Kidney capillary endothelial cell (primary cell): ENCODE measurements at places on chromosomes 3 and 15.

GRCh38 chr3:45693941-45694521 lies 4.8 kb downstream of the SACM1L start:
- peak; percentile 38 for DNase-seq

DNA sequence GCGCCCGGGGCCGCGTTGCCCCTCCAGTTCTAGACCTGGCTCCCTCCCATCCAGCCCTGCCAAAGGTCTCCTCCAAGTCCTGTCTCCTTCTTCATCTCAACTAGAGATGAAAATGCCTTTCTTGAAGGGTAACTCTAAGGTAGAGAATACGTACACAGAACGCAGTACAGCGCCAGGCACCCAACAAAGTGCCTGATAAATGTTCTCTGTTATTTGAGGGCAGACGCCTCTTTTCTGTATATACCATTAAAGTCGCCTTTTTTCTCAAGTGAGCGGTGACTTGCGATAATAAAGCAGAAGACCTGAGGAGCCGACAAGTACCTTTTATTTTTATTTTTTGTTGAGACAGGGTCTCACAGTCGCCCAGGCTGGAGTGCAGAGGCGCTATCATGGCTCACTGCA lies 809 bp downstream of the CRTAP start:
- DNase-seq, result no peak

DNA sequence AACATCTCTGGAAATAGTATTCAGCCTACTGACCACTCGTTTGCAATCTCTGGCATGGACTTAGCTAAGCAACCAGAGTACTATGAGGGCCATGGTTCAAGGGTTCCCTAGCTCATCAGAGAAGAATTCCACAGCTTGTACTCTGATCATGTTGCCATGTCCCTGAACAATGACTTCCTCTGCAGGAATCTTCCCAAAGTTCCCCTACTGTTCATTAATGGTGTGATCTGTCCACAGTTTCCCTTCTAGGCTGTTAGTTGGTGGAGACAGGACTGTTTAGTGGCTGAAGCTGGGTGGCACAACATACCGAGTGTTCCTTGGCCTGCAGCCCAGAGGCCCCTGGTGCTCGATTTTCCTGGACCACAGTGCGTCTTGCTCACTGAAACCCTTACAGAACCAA lies 44.4 kb upstream of the GALNT15 start:
- DNase-seq, result no peak

- DNase-seq, result no peak
These were observed 33.6 kb downstream of the RAF1 start for GRCh38 chr3:12630292-12630691.

DNA sequence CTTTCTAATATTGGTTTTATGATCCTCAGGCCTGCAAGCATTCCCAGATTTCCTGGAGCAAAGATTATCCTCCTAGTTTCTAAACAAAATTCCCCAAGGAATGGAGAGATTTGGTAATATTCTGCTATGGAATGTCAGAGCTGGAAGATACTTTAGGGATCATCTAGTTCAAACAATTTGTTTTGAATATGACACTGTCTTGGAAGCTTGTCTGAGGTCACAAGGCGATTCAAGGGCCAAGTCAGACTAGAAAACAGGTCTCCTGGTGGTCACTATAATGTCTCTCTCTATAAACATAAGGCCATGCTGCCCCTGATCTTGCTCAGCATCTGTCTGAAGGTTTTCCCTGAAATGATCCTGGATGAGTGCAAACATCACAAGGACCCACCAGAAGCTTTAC lies 143.4 kb upstream of the BCL6 start:
- no peak for DNase-seq

- DNase-seq, result no peak
These were observed 16.6 kb downstream of the ANKRD28 start for GRCh38 chr3:15781131-15781530.

DNA sequence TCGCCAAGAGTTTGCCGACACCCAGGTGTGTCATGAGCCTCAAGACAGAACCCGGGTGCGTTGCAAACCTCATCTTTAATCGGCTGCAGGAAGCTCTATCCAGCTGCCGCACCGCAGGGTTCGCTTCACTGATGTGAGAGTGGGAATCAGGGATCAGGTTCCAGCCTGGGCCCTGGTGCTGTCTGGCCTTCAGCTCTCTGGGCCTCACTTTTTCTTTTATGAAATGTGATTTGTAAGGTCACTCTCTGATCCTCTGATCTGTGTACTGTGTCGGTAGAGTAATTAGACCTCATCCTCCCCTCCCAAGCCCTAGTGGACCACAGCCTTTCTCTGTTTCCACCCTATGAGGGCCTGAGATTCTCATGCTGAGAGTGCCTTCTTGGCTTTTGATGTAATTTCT lies 202.8 kb upstream of the UBE2E1 start:
- no peak for DNase-seq

DNA sequence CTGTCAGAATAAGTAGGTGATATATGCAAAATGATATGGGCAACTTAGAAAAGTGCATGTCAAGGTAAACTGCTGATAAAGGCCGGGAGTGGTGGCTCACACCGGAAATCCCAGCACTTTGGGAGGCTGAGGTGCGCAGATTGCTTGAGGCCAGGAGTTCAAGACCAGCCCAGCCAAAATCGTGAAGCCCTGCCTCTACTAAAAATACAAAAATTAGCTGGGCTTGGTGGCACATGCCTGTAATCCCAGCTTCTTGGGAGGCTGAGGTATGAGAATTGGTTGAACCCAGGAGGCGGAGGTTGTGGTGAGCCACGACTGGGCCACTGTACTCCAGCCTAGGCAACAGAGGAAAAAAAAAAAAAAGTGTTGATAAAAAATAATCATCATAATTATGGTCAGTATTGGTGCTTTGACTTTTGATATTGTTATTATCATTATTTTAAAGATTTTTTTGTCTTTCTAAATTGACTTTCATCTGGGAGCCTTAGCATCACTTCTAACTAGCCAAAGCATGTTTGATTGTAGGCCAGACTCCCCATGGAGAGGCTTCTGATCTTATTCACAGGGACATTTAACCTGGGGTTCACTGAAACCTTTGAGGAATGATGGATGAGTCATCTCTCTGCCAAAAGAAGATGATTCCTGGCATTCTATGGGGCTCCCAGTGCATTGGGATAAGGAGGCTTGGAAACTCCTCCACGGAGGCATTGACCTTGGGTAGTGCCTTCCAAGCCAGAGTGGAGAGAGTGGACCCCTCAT lies 5.6 kb downstream of the ZBTB38 start:
- no peak for DNase-seq

DNA sequence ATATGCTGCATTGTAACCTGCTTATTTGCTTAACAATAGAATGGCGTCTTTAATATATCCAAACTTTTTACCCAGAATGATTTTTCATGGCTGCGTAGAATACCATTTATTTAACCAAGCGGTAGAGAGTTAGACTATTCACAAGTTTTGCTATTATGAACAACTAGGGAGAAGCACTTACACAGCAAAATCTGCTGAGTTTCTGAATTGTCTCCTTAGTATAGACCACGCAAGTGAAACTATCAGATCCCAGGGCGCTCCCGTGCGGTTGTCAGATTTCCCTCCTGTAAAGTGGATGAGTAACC lies 12.6 kb upstream of the ADPGK start:
- DNase-seq, result no peak

GRCh38 chr3:100195375-100195774 lies 65.4 kb upstream of the TBC1D23 start:
- DNase-seq, result no peak

DNA sequence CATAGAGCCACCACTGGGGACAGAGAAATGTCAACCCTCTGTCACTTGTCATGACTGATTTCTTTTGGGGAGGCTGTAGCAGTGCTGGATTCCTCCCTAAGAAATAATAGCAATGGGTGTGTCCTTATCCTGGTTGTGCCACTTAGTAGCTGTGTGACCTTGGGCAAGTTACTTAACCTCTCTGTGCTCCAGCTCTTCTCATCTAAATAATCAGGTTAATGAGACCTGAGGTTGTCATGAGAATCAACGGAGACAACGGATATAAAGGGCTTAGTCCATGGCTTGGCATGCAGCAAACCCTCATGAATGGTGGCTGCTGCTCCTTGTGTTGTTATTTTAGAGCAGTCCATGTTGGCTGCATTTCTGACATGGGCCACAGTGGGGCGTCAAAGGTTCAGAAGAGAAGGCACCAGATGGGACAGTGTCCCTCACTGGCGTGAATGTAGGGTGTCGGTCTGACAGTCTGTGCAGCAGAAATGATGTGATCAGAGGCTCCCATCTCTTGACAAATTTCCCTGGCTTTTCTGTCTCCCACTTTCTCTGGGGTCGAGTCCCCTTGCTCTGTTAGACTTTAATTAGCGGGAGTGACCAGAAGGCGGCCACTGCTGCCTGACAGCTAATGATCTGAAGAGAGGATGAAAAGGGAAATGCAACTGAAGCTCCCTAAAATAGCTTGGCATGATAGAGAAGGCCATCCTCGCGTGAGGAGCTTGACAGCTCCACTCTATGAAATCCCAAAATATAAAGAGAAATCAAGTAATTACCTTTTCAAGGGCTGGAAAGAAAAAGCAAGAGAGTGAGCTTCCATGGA lies 209.4 kb downstream of the CADPS start:
- DNase-seq, result peak; percentile 38

DNA sequence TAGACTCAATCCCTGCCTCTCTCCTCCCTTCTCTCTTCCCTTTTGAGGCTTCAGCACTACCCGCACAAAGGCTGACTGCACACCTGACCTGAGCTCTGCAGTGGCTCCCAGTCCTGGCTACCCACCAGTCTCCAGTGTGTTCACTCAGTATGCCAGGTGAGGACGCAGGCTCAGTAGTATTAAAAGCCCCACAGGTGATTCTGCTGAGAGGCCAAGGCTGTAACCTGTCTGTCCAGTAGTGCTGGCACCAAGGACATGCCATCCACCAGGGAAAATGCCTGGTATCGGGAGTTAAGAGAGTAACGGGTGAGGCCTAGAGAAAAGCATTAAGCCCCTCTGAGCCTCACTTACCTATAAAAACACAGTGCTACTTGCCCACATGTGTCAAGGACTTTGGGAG lies 20.9 kb downstream of the FYCO1 start:
- no peak for DNase-seq

DNA sequence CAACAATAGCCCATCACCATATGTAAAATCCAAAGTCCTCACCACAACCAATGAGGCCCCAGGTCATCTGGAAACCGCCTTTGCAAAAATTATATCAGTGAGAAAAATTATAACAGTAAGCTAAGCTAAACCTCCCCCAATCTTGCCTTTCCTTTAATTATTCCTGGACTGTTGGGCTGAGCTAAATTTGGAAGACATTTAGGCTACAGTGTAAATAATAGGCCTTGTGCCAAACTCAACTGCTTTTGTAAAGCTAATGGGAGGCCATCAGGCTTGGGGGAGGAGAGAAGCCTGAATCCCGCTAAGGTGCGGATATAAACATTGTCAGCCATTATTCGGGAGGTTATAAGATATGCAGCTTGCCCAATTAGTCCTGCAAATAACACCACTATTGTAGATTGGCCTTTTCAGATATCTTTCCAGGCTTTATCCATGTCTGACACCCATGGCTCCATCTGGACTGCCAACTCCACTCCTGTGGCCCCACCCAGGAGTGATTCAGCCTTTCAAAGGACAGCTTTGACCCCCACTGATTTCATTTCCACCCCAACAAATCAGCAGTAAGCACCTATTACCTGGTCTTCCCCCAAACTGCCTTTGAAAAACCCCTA lies 53.0 kb upstream of the CA12 start:
- no peak for DNase-seq

DNA sequence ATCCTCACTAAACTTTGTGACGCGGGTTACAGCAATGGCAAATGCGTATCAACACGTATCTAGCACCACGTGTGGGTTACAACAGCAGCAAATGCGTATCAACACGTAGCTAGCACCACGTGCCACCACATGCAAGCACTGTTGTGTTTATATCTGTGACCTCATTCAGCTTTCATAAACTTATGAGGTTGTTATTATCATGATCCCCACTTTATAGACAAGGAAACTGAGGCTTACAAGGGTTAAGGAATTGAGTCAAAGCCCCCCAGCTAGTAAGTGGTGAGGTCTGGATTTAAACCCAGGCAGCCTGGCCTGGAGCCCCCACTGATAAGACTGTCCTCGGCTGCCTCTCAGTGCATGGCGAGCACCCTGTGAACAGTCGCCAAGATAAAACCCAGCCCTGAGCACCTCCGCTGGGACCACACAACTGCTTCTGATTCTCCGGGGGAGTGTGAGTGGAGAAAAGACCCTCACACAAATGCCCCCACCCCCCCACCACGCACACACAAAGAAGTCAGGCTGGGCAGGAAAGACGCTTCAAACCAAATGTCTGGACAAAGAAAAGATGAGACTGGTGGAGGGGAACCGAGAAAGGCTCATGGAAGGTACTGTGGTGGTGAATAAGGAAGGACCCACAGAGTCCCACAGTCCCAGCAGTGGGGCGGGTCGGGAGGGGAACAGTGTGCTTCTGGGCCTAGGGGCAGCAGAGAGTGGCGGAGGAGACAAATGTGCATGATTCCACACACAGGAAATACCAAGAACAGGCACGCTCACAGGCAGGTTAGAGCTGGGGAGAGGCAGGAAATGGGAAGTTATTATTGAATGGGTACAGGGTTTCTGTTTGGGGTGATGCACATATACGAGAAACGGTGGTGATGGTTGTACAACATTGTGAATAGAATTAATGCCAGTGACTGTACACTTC lies 173.4 kb downstream of the XXYLT1 start:
- peak; percentile 63 for DNase-seq

- DNase-seq, result peak; percentile 63
These were observed 70.8 kb upstream of the PSMD6 start for GRCh38 chr3:64093825-64094712.

DNA sequence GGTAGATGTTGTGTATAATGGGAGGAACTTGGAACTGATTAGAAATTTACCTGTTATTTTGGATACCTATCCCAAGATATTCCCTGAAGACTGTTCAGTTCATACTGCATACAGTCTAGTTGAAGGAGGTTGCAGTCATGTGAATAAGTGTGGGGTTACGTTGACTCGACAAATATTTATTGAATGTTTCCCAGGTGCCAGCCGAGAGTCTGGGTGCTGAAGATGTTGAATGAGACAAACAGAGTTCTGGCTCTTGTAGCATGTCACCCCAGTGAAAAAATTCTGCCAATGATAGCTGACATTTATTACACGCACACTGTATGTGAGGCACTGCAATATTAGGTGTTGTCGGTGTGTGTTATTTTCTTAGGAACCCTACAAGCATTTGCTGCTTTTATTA lies 176.0 kb downstream of the KCNMB2 start:
- DNase-seq, result no peak
